ENCODE measurements at places on chromosomes 5 and 9. TPM values are rescaled to one million over a fixed set of nuclear protein-coding genes. Genes with fewer than 3 reads are reported as not detected.

DNA sequence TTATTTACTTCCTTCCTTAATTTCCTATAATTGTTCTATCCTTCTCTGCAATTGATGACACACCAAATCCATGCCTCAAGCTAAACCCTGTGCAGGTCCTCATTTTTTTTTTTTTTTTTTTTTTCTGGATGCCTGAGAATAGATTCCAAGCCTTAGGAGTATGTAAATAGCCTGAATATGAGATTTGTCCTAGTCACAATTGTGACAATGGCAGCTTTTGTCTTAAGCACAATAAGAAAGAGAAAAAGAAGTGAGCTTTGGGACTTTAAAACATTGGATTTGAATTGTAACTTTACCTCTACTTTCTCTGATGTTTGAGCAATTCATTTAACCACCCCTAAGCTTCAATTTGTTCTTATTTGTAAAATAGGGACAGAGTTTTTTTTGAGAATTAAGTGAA is 280.5 kb downstream of the TUSC1 start:
- no peaks in the 10 kb centered on the region for H3K36me3 ChIP-seq
- no peak overlapping the region for H3K27ac ChIP-seq
- no peaks in the 10 kb centered on the region for H3K4me1 ChIP-seq
- H3K4me3 ChIP-seq: no peak overlapping the region
- DNase-seq: no peak
- H3K27me3 ChIP-seq: no peaks in the 10 kb centered on the region

- H3K4me3 ChIP-seq: no peak overlapping the region
- H3K27me3 ChIP-seq: no peaks in the 10 kb centered on the region
- no peak overlapping the region for H3K27ac ChIP-seq
Measured at GRCh38 chr9:131663288-131663687, 76.6 kb downstream of the RAPGEF1 start.

DNA sequence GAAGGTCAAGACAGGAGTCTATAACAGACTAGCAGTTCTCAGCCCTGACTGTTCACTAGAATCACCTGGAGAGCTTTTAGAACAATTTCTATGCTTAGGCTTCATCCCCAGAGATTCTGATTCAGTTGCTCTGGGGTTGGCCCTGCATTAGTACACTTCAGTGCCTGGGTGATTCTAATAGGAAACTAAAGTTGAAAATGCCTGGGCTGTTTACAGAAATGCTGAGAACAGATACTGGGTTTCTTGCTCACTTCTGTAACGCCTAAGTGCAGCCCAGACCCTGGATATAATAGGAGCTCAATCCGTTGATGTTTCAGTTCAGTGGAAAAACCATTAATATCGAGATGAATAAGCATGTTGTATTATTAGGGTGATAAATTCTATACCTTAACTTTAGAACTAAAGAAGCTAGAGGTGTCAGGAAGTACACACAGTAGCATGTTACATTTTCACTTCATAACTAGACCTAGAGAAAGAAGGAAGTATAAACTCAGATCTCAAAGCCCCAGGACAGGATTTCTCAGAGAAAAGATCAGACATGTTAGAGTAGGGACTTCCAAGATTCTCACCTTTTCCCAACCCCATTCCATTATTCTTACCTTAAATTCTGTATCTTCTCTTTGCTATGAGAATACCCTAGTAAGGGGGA is 20.4 kb downstream of the HAVCR2 start:
- H3K27me3 ChIP-seq: no peaks in the 10 kb centered on the region
- no peak for DNase-seq
- H3K27ac ChIP-seq: no peak overlapping the region
- H3K36me3 ChIP-seq: no peaks in the 10 kb centered on the region

GRCh38 chr5:27561408-27561807 is 523.0 kb upstream of the CDH9 start:
- H3K4me1 ChIP-seq: no peaks in the 10 kb centered on the region
- H3K27ac ChIP-seq: no peak overlapping the region
- DNase-seq: no peak
- no peaks in the 10 kb centered on the region for H3K36me3 ChIP-seq
- H3K27me3 ChIP-seq: no peaks in the 10 kb centered on the region

The DOK3 gene
- total RNA-seq: 14.5 TPM

The GFI1B gene
- total RNA-seq: not detected

DNA sequence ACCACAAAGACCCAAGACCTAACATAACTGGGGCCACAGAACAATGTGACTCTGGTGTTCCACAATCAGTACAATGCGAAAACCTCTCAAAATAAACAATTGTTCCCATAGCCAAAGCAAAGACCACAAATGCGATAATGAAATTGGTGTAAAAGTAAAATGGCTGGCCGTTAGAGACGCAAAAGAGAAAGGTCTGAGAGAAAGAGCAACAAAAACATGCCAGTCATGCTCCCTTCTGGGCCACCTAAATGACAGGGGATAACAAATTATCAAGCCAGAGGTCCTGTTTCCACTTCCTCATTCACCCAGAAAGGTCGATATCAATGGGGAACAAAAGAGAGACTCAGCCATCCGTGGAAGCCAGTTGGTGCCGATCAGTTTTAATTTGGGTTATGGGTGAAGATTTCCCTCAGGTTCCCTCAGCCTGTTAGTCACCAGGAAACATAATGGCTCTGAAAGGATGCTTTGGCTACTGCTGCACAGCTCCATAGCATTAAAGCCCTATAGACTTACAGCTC is 9.2 kb upstream of the CFAP95 start:
- peaks cover 3% of the 10 kb centered on the region for H3K4me1 ChIP-seq
- H3K36me3 ChIP-seq: no peaks in the 10 kb centered on the region
- no peak overlapping the region for H3K27ac ChIP-seq
- no peak overlapping the region for H3K4me3 ChIP-seq
- no peak for DNase-seq

GRCh38 chr5:142293486-142293885 is 31.3 kb downstream of the SPRY4 start:
- H3K27ac ChIP-seq: no peak overlapping the region
- no peak for DNase-seq
- H3K27me3 ChIP-seq: no peaks in the 10 kb centered on the region
- H3K4me3 ChIP-seq: no peak overlapping the region
- peaks cover 8% of the 10 kb centered on the region for H3K4me1 ChIP-seq

DNA sequence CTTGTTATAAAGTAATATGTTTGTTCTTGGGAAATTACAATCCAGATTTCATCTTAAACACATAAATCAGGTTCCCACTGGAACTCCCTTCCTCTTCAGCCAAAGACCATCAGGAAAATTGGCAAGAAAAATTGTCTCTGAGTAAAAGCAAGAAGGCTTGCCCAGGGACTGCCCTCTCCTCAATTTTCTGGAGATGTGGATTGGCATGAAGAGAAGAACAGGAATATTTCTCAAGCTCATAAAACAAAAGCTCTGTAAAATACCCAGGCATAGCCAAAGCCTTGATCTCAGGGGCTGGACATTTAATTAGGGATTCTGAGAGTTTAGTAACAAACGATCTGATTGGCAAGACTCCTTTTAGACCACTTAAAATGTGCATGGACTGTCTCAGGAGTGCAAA is 223.4 kb downstream of the ZNF608 start:
- DNase-seq: no peak
- H3K36me3 ChIP-seq: no peaks in the 10 kb centered on the region
- H3K4me1 ChIP-seq: peaks cover 7% of the 10 kb centered on the region
- no peaks in the 10 kb centered on the region for H3K27me3 ChIP-seq

- DNase-seq: no peak
- H3K36me3 ChIP-seq: no peaks in the 10 kb centered on the region
- H3K4me1 ChIP-seq: peaks cover 9% of the 10 kb centered on the region
- H3K27me3 ChIP-seq: no peaks in the 10 kb centered on the region
- H3K27ac ChIP-seq: no peak overlapping the region
- H3K4me3 ChIP-seq: no peak overlapping the region
Measured at GRCh38 chr5:85823462-85824426, 794.0 kb upstream of the COX7C start.

DNA sequence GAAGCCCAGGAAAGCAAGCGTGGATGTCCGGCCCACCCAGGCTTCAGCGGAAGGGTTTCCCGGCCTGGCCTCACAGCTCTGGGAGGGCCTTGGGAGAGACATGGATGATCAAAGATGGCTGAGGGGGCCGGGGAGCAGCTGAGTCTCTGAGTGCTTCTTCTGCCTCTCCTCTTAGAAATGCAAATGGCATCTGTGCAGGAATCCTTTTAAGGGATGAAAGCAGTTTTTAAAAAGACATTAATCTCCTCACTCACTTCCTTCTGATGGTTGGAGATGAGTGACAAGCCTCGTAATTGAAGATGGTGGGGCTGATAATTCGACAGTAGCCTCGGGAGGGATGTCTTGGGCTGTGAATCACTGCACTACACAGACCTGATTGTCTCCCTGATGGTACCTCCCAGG is 24.3 kb upstream of the PITX1 start:
- no peak for DNase-seq
- no peaks in the 10 kb centered on the region for H3K4me1 ChIP-seq
- H3K36me3 ChIP-seq: no peaks in the 10 kb centered on the region
- no peak overlapping the region for H3K27ac ChIP-seq

GRCh38 chr9:71609448-71609830 is 158.9 kb downstream of the CEMIP2 start:
- H3K4me3 ChIP-seq: no peak overlapping the region
- DNase-seq: no peak
- no peaks in the 10 kb centered on the region for H3K4me1 ChIP-seq
- H3K36me3 ChIP-seq: no peaks in the 10 kb centered on the region
- no peaks in the 10 kb centered on the region for H3K27me3 ChIP-seq
- H3K27ac ChIP-seq: no peak overlapping the region

The SPACA9 gene
- 2.5 TPM for total RNA-seq

- no peaks in the 10 kb centered on the region for H3K36me3 ChIP-seq
- H3K27ac ChIP-seq: no peak overlapping the region
- DNase-seq: no peak
- no peaks in the 10 kb centered on the region for H3K4me1 ChIP-seq
- peaks cover 15% of the 10 kb centered on the region for H3K27me3 ChIP-seq
Measured at GRCh38 chr5:159992566-159992965, 16.4 kb upstream of the TTC1 start.

All from Calu3 (cell line).